Right ventricle myocardium inferior (tissue), 1 donor: ENCODE measurements at places on chromosomes 6 and 20.

- DNase-seq: no peak
Measured at GRCh38 chr6:45704056-45704800, 311.4 kb downstream of the CLIC5 start.

- peak; percentile 90 for DNase-seq
Measured at GRCh38 chr20:37345339-37346235, at the start of gene SRC. TSS of gene SRC (plus strand) at chr20:37346140. CDS start at chr20:37384154, 38,014 bp downstream.

- DNase-seq: no peak
Measured at GRCh38 chr6:15020119-15020770, 225.6 kb upstream of the JARID2 start.

GRCh38 chr6:13838616-13839015 lies 24.3 kb upstream of the MCUR1 start:
- DNase-seq: no peak

- peak; percentile 86 for DNase-seq
Measured at GRCh38 chr6:24720131-24720603, 1.2 kb upstream of the C6orf62 start.

DNA sequence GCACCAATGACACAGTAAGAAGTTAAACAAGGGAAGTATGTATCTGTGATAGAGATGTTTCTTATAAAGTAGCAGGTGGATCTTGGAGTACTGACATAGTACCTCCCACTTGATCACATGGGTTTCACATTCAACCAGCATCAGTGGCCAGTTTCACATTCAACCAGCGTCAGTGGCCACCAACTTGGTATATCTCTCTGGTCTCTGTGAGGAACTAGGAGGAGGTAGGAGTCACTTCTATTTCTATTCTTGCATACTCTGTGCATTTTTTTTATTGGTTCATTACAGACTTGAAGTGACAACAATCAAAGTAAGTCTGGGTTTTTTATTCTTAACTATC lies 200.3 kb upstream of the SIM1 start:
- no peak for DNase-seq

GRCh38 chr6:24396824-24397223 lies 5.9 kb upstream of the MRS2 start:
- no peak for DNase-seq

DNA sequence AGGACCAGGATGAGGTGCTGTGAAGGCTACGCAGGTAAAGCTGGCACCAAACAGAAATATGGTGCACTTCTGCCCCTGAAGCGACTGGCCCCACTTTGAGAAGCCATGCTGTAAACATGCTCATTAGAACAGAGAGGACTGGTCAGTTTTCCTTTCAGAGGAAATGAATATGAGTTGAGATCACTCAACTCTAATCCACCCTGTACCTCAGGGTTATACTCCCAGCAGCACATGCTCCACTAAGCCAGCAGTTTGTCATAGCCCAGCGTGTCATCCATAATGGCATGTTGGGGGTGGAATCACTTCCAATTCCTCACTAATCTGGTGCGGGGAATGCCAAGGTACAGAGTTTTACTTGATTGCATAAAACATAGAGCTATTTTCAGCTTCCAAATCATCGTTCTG lies 98.1 kb downstream of the HIVEP2 start:
- no peak for DNase-seq

DNA sequence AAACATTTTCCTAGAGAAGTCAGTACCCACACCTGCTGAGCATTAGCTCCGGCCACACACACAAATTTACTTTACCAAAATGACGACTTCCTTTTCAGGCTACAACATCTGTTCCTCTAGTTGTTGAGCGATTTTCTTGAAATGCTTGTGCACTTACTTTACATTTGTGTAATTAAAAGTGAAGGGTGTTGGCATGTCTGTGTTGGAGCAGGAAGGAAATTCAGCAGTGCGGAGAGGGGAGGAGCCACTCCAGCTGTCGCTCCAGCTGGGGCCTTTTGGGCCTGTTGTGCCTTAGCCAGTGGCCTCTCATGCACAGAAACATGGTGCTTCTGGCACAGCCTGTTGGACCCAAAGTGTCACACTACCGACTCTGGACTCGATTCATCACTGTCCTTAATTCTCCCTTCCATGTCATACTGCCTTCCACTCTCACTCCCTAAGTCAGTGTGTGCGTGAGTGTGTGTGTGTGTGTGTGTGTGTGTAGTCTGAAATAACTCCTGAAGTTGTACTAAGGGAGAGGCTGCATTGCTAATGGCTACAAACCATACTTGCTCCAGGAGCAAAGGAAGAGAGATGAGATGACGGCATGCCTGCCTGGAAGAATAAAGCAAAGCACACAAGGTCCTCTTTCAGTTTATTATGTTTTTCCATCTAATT lies 191.8 kb upstream of the ARG1 start:
- no peak for DNase-seq

- DNase-seq: no peak
Measured at GRCh38 chr6:167559675-167560479, 235.0 kb downstream of the TTLL2 start.

- no peak for DNase-seq
Measured at GRCh38 chr6:89458704-89459103, 25.8 kb downstream of the ANKRD6 start.

GRCh38 chr6:50823094-50823920 lies 4.6 kb downstream of the TFAP2B start:
- peak; percentile 56 for DNase-seq

DNA sequence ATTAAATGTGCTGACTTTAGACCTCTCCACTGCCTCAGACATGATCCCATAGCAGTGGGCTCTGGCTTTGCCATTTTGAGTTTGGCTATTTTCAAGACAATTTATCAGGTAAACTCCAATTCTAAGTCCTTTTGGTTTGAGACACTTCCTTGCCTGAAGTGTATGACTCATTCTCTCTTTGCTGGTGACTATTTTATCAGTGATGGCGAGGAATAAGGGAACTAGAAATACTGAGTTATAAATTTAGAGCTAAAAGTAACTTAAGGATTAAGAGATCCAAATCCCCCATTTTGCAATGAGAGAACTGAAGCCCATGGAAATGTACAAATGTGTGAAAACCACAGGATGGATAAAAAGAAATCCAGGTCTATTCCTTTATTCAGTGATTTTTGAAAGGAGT lies 30.9 kb upstream of the CD83 start:
- no peak for DNase-seq

- no peak for DNase-seq
Measured at GRCh38 chr6:117326396-117326795, 61.0 kb downstream of the VGLL2 start.

DNA sequence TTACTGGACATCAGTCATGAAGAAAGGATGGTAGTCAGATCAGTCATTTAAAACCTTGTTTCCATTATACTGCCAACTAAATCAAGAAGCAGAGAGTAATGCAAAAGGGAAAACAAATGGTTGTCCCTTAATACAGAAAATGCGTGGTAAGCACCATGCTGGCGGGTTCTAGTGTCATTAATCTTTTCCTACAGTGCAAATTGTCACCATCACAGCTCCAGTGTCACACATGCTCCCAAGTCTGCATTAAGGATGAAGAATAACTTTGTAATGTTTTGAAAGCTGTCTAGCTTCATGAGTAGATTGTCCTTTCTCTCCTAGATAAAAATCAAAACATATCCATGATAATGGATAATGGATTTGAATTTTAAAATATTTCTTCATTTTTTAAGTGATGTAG lies 735.6 kb downstream of the EPHA7 start:
- DNase-seq: no peak

DNA sequence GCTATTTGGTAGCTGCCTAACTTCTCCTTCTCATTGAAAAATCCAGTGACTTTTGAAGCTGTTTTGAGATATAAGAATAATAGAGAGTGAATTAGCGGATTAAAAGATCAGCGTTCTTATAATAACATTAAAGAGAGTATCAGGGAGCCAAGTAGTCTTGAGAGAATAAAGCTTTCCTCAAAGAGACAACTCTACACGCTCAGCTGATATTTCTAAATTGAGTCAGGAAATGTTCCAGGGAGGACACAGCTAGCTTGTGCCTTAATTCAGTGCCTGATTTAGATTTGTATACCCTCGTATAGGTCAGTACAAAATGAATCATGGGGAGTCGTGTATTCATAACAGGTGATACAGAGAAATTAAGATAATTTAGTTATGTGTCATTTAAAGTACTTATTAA lies 75.1 kb upstream of the QKI start:
- DNase-seq: no peak

DNA sequence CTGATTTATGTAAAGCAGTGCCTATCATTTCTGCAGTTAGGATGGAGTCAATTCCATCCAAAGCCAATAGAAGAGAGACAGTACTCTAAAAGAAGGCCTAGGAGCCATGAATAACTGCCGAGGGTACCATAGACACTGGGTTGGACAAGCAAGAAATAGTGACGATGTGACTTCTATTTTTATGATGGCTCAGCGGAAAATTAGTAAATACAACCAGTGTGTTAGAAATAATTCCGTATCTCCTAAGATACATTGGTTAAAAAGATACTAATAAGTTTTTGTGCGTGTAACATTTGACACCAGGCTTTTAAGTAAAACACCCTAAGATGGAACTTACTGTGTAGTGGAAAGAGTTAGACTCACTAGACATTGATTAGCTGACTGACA lies 45.6 kb upstream of the MOXD1 start:
- DNase-seq: no peak

DNA sequence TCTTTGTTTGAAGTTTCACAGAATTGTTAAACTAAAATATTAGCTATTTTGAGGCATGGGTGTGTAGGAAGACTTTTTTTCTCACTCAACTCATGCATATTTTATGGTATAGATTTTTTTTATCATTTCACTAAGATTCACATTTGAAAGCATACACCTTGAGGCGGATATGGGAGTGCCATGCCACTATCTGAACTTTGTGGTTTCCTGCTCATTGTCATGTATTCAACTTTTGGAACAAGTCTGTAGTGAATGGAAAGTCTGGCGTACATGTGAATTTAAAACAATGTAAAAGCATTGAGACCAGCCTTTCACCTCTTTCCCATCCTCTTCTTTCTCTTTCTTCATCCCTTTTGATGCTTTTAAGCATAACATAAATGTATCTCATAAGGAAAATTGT lies 147.9 kb downstream of the TPBG start:
- no peak for DNase-seq

- no peak for DNase-seq
Measured at GRCh38 chr6:17446713-17447112, 53.3 kb downstream of the CAP2 start.

DNA sequence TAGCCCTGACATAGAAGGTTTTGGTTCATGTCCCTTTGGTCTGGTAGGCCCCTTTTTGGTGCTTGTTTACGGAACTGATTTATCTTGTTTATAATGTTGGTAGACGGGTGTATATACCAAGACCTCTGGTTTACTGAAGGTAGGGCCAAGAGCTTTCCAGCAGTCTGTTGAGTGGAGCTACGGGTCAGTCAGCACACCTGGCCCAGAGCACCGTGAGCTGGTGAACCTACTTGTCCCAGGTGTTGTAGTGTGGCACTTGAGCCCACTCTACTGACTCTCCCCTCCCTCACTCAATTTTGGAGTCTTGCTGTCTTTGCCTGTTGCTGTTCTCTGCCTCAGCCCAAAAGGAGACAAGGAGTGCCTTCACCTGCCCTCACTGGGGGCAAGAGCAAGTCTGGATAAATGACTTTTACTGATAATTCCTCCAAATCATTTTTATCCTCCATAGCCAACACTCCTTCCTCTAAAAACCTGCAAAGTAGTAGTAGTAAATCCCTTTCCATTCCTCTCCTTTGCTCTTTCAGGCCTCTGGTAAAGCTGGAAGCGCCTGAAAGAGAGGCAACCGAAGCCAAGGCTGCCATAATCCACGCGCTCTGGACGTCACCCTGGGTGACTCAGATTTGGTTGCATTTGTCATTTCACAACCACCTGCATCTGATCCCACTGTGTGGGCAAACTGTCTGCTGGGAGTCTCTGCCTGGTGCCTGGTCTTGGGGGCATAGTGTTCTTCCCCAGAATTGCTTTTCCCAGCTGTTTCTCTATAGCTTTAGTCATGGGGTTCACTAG lies 22.2 kb downstream of the RREB1 start:
- no peak for DNase-seq

DNA sequence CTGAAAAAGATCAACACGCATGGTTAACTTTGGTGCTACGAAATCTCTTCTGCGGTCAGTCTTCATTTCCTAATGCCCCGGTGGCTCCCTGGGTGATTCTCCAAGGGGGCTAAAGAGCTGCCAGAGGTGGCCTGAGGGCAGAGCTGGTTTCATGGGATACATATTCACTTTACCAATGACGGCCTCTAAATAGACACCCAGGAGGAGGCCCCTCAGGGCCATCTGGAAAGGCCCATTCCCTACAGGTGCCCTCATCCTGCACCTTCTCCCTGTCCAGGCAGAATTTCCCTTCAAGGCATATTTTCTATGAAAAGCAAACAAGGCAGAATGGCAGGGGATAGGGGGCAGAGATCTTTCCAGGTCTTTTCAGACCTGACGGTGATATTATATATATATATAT lies 12.5 kb downstream of the BNIP5 start:
- no peak for DNase-seq

- no peak for DNase-seq
Measured at GRCh38 chr20:41064377-41064776, 35.8 kb downstream of the TOP1 start.

DNA sequence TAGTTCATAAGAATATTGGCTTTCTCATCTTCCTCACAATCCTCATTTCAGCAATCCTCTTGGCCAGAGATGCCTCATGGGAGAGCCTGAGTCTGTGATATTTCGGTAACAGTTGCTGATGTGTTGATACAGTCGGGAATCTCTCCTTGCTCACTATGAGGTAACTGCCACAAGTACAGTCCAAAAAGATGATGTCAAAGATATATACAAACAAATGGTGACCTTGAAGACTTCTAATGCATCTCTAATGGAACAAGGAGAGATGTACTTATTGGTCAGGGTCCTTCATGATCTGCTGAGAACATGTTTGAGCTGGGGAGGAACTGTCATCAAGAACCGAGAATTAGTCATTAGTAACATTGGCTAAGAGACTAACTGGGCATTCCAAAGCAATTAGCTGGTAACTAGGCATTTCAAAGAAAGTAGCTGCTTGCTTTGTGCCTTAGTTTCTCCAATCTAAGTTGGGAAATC lies 56.1 kb downstream of the FILIP1 start:
- no peak for DNase-seq

DNA sequence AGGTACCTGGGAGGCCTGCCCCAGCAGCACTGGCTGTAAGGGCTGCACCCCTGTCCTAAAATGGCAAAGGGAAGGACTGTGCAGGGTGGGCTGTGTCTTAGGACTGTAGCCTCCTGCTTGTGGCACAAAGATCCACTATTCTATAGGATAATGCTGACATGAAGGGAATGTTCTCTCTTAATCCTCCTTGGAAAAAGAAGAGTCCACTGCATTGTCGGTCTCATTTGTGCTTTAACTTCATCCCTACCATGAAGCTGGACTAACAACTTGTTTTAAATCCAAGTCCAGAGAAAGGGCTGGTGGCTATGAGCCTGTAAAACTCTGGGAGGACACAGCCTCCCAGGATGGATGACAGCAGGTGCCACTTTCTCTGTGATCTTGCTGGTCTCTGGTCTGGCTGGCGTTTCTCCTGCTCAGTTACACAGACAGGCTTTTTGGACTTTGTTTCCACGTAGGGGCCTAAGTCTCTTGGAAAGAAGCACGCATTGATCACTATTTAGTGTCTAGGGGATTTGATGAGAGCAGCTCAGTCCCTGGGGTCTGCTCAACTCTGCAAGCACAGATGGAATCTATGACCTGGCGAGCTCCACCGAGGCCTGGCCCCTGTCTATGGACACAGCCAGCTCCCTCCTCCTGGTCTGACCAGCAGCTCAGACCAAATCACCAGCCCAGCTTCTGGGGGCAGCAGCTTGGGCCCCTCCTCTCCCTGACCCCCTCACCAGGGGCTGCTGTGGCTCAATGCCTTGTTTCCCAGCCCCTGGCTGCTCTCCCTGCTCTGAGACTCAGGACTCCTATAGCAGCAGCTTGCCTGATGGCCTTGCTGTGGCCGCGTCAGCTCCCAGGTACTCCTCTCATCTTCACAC lies 4.8 kb downstream of the CST3 start:
- no peak for DNase-seq

GRCh38 chr6:138004430-138005287 lies 102.6 kb downstream of the PERP start:
- no peak for DNase-seq
